ENCODE measurements at places on chromosomes 3 and 15.

GRCh38 chr3:194468086-194468485 lies 18.7 kb downstream of the ATP13A3 start:
- no peak for DNase-seq

DNA sequence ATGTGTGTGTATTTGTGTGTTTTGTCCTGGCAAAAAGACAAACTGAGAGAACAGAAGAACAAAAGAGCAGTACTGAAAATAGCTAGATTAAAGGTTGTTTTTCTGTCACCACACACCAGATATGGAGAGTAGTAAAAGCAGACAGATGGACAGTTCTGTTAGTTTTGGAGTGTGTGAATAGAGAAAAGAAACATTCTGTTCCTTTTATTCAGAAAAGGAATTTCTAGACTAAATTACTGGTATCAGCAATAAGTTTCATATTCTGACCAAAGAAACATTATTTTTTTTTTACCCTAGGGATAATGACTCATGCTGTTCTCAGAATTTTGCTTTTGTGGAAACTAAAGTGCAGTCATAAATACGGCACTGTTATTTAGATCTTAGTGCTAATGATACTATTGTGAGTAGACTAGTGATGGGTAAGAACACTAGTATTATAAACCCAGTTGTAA lies 32.9 kb downstream of the PIK3CA start:
- DNase-seq, result no peak

DNA sequence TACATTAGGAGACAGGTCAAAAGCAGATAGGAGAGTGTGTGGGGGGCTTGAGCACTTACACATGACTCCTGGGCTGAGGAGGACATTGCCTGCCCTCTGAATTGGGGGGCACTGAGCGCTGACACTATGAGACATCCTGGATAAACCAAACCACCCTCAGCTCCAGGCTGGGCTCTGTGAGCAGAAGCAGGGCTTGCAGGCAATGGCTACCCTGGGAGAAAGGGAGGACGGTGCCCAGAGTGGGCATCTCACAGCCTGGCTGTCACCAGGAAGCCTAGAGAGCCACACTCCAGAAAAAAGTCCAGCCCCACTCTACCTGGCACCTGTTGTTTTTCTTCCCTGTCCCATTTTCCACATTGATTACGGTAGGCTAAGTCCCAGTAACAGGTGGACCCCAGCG lies 8.2 kb upstream of the KLF13 start:
- peak; percentile 30 for DNase-seq

DNA sequence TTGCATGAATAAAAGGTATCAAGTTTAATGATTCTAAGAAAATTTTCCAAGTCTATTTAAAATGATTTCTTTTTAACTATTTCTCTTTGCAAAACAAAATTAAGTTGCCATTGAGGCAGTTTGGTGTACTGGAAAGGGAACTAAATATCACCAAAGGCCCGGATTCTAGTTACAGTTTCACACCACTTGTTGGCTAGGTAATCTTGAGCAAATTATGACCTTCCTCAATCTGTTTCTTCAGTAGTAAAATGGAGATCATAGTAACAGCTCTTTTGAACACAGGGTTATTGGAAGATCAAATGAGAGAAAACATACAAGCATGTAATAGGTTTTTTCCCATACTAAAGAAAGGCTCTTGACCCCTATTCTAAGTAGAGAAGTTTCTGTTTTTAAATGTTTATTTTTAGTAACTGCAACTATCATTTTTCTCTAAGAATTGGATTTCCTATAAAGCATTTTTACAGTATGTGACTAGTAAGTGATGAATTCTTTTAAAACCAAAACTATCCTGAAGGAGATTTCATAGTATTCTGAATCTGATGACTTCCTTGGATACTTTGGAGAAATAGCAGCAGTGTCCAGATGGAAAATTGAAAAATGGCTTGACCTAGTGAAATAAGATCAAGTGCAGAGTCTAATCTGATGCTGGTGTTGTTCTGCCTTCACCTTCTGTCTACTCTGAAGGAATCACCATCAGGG lies 15.7 kb downstream of the SCAANT1 start:
- no peak for DNase-seq

DNA sequence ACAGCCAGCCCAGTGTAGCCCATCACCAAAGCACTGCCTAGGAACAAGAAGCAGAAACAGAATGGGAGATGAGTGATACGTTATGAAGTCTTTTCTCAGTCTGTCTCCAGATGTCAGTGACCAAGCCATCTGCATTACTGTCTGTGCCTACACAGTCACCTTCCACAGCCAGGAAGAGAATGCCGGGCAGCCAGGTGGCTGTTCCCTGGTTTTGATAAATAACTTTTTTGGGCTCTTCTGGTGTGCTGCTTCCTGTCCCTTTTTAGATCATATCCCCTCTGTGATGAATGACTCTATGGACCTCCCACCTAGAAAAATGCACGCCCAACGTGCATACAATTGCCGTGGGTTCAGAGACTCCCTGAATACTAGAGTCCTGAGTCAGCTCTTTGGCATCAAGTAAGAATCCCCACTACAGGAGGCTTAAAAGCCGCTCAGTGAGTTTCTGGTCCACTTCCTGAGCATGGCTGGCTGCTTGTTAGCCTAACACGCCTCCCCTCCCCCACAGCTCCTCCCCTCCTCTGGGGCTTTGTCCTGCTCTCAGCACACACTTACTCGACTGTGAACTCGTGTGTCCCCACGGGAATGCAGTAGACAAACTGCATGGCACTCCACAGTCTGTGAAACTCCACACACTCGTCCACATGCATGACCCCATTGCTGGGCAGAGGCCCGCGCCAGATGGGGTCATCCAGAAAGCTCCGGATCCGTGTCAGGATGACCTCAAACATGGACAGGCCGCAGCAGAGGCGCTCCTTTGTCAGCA lies 34.7 kb downstream of the NIPA2 start:
- no peak for DNase-seq

DNA sequence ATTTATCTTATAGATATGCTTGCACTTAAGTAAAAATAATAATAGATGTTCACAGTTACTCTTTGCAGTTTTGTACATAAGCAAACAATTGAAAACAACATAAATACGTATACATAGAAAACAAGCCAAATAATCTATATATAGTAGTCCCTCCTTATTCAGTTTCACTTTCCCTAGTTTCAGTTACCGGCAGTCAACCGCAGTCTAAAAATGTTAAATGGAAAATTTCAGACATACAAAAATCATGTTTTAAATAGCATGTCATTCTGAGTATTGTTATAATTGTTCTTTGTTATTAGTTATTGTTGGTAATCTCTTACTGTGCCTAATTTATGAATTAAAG lies 262.0 kb downstream of the CGGBP1 start:
- no peak for DNase-seq

- DNase-seq, result no peak
These were observed 157.9 kb downstream of the TLE3 start for GRCh38 chr15:69939513-69940440.

GRCh38 chr3:32780735-32781210 lies 37.0 kb upstream of the TRIM71 start:
- no peak for DNase-seq

DNA sequence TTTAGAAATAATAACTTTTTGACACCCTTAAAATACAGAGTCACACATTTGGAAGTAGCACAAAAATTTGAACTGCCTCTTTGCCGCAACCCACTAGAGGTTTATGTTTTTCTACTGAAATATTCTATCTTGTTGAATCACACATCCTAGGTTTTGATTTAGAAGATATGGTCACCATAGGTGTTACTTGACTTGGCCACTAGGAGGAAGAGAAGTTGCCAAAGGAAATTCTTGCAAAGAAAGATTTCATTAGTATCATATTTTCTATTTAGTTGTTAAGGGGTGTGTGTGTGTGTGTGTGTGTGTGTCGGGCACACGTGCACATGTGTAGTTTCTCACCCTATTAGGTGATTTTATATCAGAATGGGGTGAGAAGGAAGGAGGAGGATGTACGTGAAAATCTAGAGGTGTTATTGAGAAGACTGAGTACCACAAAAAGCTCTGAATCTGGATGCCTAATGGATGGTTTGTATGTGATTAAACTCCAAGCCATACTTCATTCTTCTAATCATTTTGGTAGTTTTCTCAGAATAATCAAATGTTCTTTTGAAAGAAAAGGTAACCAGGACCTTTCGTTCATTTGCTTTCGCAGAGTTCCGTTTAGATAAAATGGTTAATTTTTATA lies 31.5 kb downstream of the ZFAND6 start:
- no peak for DNase-seq

DNA sequence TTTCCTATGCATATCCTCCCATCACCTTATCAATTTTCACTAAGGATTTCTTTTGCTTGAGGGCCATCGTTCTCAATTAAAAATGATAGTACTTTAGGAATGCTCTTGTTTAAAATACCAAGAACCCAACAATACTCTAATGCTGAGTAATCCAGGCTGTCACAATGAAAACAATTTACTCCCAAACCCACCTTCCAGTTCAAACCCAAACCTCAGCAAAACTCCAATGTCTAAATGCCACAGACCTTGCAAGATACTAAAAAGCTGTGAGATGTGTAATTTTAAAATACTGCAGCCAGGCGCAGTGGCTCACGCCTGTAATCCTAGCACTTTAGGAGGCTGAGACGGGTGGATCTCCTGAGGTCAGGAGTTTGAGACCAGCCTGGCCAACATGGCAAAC lies 889.8 kb downstream of the ROBO1 start:
- no peak for DNase-seq

- DNase-seq, result no peak
These were observed 23.5 kb downstream of the TMEM43 start for GRCh38 chr3:14148041-14148985.

- no peak for DNase-seq
These were observed 44.5 kb downstream of the PARP14 start for GRCh38 chr3:122725106-122725505.

DNA sequence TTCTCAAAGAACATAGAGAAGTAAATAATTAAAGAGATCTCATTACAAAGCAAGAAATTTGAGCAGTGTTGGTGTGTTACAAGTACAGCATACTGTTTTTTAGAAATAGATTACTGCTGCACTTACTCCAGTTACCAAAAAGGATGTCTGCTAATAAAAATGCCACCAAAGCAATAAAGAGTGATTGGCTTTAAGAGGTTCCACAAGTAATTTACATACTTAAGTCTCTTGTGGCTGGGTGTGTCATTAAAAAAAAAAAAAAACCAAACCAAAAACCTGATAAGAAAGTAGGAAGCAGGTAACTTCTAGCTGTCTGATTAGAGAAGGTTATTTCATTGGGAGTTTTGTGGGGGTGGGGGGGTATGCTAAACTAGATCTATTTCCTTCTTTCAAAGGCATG lies 15.2 kb downstream of the RAB11A start:
- DNase-seq, result no peak

DNA sequence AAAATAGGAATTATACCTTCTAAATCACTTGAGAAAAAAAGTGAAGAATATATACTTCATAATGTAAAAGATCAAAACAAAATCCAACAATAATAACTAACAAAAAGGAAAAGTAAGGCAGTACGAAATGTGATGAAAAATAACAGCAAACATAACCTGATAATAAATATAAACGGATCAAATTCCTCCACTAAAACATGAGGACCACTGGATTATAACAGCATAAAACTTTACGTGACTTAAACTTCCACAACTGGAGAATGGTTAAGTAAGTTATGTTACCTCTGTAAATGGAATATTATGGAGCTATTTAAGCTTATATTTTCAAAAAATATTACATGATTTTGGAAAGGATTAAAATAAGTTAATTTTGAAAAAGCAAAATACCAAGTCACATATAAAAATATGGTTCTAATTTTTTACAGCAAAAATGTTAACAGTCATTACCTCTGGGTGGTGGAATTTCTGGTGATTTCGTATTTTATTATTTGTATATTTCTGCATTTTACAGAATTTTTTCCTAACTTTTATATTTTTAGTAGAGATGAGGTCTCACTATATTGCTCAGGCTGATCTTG lies 7.0 kb downstream of the SLC6A20 start:
- no peak for DNase-seq

GRCh38 chr15:57090496-57090859 lies 172.0 kb downstream of the TCF12 start:
- no peak for DNase-seq

DNA sequence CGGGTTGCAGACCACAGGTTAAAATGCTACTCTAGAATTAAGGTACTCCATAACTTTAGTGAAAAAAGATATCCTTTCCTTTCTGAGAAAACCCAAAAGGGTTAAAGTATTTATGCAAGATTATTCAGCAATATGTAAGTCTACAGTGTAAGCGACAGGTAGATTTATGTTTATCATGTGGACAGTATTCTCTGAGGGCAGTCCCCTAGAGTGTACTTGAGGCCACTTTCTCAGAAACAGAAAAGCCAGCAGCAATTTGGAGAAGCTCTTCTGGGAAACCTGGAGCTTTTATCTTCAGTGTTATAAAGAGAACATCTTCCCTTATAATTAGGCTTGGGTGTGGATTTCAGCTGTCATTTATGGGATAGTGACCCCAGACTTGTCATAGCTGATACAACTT lies 8.9 kb downstream of the ST3GAL6 start:
- DNase-seq, result no peak

DNA sequence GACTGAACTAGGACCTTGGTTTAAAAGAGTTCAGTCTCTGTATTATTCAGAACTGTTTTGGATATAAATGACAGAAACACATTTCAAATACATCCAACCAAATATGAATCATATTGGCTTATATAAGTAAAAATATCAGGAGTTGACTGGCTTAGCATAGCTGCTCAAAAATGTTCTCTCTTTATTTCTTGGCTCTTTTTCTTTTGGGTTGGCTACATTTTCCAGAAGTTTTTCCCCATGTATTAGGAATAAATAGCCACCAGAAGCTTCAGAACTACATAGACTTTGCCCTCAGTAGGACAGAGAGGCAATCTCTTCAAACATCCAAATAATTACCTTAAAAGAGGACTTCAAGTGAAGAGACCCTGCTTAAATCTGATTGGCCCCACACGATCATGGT lies 32.7 kb downstream of the KCNMB2 start:
- no peak for DNase-seq

- no peak for DNase-seq
These were observed 122.7 kb downstream of the NTRK3 start for GRCh38 chr15:88133795-88134194.

- DNase-seq, result no peak
These were observed 6.9 kb downstream of the PTH1R start for GRCh38 chr3:46884427-46884826.

DNA sequence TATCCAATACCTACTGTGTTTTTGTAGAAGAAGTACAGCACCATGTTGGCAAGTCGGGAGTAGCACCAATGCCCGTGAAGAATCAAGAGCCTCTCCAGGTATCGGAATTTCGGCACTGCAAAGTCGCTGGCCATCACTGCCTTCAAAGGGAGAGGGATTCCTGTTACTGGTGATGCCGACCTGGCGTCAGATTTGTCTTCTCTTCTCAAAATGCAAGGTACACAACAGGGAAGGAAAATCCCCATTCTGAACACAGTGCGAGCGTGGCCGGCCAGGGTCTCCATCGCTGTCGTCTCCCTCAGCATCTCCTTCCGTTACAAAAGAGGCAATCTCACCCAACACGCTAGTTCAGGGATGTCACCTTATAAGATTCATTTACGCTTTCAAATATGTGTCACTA lies 175.4 kb downstream of the ATP10A start:
- peak; percentile 35 for DNase-seq

GRCh38 chr15:77597804-77598453 lies 34.8 kb downstream of the LINGO1 start:
- no peak for DNase-seq
